ENCODE measurements at places on chromosomes 3 and 15.
A peak's percentile ranks its signal among the peaks of the same experiment; 100 is the strongest.

DNA sequence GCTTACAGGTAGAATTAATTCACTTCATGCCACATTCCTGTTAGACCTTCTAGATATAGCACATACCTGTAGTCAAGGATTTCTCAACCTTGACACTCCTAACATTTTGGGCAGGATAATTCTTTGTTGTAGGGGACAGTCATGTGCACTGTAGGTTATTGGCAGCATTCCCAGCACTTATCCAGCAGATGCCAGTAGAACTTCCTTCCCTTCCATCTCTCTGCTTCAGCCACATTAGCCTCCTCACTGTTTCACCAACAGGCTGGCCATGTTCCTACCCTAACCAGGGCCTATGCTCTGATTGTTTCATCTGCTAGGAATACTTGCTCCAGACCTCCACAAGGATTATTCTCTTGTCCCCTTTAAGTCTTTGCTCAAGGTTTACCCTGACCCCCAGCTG lies 68.0 kb upstream of the STAC start:
- DNase-seq, result peak; percentile 26

DNA sequence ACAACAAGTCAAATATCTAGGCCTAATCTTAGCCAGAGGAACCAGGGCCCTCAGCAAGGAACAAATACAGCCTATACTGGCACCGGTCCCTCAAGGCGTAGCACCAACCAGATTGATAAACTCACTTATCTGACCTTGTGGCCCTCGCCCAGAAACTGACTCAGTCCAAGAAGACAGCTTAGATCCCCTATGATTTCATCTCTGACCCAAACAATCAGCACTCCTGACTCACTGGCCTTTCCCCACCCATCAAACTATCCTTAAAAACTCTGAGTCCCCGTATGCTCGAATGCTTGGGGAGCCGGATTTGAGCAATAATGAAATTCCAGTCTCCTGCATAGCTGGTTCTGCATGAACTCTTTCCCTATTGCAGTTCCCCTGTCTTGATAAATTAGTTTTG lies 1.6 kb upstream of the SORD start:
- DNase-seq, result no peak

GRCh38 chr3:144018776-144019175 lies 47.2 kb downstream of the DIPK2A start:
- DNase-seq, result no peak

- DNase-seq, result peak; percentile 46
These were observed 32.8 kb downstream of the ZNF589 start for GRCh38 chr3:48273594-48274211.

DNA sequence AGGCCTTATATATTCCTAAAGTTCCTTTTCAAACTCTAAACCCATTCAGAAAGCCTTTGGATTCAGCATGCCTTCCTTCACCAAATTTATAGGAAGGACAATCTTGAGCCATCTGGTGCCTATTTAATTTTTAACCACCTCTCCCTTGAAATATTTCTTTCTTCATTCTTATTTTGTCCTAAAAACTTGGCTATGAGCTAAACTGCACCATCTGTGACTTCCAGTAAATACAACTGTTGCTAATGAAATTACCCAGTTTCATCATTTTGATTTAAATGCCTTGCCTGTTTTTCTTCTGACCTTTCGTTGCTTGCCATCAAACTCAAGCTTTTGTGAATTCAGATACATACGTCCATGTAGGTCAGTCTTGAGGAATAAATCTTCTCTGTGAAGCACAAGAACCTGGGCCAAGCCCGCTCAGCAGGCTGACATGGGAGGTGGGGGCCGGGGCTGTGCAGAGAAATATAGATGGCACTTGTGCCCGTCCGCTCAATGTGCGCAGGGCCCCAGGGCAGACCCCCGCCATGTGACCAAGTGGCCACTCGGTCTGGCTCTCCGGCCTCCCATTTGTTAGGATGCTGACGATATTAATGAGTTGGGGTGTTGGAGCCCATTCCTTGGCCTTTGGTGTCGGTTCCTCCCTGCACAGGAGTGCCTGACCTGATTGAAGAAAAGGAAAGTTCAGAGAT lies 335.9 kb downstream of the VPS13C start:
- DNase-seq, result no peak

- DNase-seq, result no peak
These were observed 140.5 kb downstream of the DNAJB8 start for GRCh38 chr3:128326051-128326823.

GRCh38 chr3:62662677-62663076 lies 212.5 kb downstream of the CADPS start:
- DNase-seq, result peak; percentile 66

DNA sequence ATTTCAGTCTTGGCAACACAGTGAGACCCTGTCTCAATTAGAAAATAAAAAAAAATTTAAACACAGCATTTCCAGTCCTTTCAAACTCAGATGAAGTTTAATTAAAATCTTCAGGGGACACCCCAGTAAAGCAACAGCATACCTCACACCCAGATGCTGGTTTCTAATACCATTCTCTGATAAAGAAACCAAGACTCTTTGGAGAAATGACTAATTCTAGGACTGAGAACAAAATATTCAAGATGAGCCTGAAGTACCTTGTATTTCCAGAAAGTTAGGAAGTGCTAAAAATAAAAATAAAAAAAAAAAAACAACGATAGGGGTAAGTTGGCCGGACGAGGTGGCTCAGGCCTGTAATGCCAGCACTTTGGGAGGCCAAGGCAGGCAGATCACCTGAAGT lies 14.0 kb upstream of the MAP4 start:
- no peak for DNase-seq

DNA sequence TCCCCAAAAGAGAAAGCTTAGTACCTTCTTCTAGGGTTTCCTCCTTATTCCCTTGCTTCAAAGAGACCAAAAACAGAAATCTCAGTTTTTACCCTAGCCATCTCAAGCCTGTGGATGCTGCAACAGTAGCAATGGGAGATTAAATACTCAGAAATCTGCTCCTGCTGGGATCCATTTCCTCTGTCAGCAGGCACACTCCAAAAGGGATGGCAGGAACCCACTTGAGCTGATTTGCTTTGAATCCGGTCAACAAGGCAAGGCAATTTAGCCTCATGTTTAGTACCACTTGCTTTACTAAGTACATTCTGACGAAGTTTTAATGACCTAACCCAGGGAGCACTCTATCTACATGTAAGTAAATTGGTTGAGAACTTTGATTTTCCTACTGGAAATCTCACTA lies 590.0 kb upstream of the ADAMTS9 start:
- DNase-seq, result no peak

DNA sequence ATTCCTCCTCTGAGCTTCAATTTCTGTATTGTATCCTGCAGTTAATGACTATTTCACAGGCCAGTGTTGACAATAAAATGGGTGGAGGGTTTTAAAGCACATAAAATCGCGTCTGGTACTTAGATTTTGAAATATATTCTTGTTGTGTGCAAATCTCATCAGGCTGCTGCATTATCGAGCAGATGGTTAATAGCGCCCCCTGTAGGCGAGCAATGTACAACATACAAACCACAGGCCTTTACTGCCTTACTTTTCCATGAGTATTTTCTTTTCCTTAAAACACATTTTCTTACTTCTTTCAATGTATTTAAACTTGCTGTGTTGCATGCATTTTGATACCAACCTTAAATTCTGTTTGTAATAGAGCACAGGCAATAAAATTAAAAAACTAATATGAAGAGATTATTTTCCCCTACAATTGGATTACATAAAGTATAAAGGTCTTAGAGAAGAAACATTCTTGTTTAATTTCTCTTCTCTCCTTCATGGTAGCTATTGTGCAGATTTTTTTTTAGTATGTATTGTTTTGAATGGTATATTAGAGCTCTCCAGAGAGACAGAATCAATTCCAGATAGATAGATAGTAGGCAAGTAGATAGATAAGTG lies 608.4 kb downstream of the CADM2 start:
- peak; percentile 78 for DNase-seq

GRCh38 chr3:94481226-94481898 lies 418.5 kb downstream of the NSUN3 start:
- DNase-seq, result no peak

DNA sequence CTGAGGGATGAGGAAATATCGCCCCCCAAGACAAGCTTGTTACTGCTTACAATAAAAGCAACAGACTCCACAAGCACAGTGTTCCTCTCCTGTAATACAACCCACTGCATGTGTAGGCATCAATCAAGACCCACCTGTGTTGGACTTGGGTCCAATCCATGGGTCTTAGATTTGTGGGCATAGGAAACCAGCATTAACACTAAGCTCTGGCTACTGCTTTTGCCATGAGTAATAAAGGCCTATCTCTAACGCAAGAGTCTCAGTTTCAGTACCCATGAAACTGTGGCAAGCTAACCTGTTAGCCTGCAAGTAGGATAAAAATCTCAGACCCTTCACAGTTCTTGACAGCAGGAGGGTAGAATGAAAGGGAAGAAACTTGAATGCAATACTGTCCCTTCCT lies 5.2 kb upstream of the EIF1B start:
- no peak for DNase-seq

- no peak for DNase-seq
These were observed 48.8 kb downstream of the MESD start for GRCh38 chr15:80940851-80941250.

- no peak for DNase-seq
These were observed 233.1 kb upstream of the HES1 start for GRCh38 chr3:193902607-193903511.

- DNase-seq, result no peak
These were observed 133.5 kb downstream of the LRRK1 start for GRCh38 chr15:101052681-101053121.

GRCh38 chr3:173045770-173046382 lies 95.2 kb downstream of the SPATA16 start:
- no peak for DNase-seq

DNA sequence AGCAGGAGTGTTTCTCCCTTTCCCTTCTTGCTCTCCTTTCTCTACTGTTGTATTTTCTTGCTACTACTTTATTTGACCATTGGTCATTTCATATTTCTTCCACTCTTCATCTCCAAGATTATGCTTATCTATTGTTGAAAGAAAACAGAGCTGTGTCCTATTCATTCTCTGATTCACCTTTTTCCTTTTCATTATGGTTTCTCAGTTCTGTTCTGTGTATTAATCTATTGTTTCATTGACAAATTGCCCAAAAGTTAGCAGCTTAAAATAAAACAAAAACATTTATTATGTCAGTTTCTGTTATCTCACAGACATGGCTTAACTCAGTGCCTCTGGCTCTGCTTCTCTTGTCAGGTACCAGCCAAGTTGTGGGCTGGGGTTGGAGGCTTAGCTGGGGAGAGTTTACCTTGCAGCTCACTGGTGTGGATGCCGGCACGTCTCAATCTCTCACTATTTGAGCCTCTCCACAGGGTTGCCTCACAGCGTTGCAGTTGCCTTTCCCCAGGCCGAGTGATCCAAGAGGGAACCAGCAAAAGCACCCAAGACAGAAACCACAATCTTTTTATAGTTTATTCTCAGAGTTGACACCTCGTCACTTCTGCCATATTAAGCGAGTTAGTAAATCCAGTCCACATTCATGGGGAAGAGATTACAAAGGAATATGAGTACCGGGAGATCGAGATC lies 36.9 kb upstream of the FILIP1L start:
- DNase-seq, result no peak
